ENCODE measurements at places on chromosomes 6 and 20.

GRCh38 chr20:53623454-53624211 lies 30.0 kb upstream of the ZNF217 start:
- DNase-seq, result peak; percentile 28

GRCh38 chr6:131015025-131015591 lies 47.9 kb downstream of the EPB41L2 start:
- DNase-seq, result no peak

DNA sequence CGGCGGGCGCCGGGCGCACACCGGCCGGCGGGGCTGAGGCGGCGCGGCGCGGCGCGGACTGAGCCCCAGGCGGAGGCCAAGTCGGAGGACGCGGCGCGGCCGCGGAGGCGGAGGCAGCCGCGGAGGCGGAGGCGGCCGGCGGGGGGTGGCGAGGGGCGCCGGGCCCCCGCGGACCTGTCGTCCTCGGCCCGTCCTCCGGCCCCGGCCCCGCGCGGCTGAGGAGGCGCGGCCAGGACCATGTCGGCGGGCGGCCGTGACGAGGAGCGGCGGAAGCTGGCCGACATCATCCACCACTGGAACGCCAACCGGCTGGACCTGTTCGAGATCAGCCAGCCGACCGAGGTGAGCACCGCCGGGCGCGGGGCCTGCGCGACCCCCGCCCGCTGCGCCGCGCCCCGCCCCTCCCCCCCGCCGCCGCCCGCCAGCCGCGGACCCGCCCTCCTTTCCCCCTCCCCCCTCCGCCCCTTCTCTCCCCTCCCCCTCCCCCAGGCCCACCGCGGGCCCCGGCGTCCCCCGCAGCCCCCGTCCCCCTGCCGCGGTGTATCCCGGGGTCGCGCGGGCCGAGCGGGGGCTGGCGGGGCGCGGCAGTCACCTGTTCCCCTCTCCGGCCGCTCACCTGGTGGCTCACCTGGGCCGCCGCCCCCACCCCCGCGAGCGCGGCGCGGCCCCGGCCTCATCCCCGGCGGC lies at the start of gene AFDN:
AFDN (plus strand) TSS at position 16 of the 687 bp plus-strand sequence; CDS start at position 238, 222 bp downstream.
- no peak for DNase-seq

DNA sequence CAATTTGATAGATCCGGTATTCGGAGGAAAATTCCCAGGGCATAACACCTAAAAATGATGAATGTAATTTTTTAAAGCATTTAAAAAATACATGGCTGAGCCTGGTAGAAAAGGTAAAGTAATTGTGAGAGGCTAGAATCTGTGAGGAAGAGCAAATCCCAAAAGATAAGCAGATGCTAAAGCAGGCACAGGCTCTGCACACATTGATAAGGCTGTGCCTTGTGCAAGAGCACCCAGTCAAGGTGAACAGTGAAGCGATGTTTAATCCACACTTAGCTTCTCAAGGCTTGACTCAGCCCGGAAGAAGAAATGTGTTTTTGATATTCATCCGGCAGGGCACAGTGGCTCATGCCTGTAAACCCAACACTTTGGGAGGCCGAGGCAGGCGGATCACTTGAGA lies 5.1 kb upstream of the EPB41L2 start:
- no peak for DNase-seq

- DNase-seq, result no peak
Measured at GRCh38 chr6:104789770-104790190, 69.9 kb downstream of the HACE1 start.

DNA sequence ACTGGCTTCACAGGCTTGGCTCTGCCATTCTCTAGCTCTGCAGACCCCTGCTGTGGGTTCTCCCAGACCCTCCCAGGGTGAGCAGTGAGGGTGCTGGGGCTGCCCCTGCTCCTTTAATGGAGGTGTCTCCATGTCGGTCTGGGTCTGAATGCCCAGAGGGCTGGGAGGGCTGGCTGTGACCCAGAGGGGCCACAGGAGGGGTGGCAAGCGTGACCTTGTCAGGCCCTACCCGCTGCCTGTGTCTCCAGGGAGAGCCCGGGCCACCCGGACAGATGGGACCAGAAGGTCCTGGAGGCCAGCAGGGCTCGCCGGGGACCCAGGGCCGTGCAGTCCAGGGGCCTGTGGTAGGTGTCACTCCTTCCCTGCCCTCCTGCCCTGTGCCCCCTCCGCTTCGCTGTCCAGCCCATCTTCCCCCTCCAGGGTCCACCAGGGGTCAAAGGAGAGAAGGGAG lies 32.1 kb downstream of the COL20A1 start:
- DNase-seq, result no peak

GRCh38 chr6:27866357-27867050 lies 45.7 kb downstream of the OR2B2 start:
- peak; percentile 17 for DNase-seq

DNA sequence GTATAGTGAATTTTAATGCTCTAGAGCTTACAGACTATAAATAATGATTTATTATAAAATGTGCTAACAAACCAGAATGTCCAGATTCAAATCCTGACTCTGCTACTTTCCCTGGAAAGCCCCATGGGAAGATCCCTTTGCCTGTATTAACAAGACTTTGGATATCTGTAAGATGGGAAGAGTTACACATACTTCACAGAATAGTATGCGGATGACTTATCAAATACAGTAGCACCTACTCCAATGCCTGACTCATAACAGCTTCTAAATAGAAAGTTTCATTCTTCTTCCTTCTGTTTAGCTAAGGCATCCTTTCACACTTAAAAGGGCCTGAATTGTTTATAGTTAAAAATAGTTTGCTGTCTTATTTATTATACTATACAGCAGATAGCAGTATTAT lies 166.3 kb downstream of the KCNQ5 start:
- DNase-seq, result no peak

GRCh38 chr20:371755-372542 lies 8.6 kb upstream of the TRIB3 start:
- no peak for DNase-seq

- no peak for DNase-seq
Measured at GRCh38 chr20:53723045-53723444, 129.4 kb upstream of the ZNF217 start.

DNA sequence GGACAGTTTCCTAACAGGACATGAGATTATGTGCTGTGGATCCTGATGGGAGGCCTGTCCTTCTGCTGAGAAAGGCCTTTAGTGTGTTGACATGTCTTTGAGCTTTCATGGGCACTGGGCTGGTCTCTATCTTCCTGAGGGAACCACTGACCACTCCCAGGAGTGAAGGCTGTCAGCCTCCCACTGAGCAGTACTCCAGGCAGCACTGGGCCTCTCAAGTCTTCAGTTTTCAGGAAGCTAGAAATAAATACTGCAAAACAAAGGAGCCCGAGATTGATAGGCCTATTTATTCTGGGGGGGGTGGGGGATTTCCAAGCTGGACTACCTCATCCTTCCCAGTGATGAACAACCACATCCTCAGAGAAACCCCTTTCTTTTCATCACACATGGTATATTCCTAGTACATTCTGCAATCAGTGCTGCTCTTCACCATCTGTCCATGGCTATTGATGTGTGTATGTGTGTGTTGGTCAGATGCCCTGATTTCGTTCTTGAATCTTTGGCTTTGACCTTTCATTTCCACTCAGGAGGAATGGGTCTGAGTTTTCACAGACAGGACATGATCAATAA lies 180.9 kb upstream of the SPTLC3 start:
- DNase-seq, result no peak

GRCh38 chr6:139743664-139744437 lies 369.4 kb upstream of the CITED2 start:
- DNase-seq, result no peak

DNA sequence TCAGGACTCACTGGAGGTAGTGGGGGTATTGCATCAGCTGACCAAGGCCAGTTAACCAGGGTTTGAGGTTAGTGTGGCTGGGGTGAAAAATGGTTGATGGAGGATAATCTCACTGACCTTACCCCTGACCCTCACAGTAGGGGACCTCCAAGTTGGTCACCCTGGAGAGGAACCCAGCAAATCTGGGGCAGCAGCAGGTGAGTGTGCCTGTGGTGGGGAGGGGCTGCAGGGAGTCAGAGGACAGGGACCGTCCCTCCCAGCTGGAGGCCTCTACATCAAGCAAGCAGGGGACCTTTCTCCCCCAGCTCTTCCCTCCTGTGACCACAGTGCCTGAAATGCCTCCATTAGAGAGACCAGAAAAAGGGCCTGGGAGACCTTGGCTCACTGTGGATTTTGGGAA lies 49.1 kb upstream of the ZNF337 start:
- no peak for DNase-seq

- no peak for DNase-seq
Measured at GRCh38 chr6:80940571-80940970, 811.9 kb downstream of the TENT5A start.

DNA sequence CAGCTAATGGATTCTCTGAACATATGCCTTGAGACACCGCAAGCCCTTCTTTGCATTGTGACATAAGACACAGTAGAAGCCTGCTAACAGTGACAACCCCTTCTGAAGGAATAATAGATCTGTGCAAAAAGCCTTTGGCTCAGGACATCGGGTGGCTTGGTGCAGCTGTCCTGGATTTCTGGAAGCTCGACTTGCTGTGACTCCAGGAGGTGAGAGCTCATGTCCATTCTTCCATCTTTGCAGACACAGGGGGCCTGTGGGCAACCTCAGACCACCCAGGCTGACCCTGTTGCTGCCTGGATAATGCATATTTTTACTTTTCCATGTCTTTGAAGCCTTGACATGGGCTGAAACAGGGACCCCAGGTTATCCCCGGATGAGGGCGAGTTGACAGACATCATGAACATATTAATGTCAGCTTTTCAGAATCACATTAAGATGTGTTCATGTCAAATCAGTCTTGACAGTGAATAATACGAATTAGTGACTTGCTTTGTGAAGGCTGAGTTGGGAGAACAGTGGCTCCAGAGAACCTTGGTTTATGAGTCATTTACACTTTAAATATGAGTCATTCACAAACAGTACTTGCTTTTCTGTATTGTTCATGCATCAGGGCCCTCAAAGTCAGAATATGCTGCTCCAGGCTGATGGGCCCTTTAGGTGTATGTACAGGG lies 66.8 kb upstream of the IYD start:
- DNase-seq, result no peak

DNA sequence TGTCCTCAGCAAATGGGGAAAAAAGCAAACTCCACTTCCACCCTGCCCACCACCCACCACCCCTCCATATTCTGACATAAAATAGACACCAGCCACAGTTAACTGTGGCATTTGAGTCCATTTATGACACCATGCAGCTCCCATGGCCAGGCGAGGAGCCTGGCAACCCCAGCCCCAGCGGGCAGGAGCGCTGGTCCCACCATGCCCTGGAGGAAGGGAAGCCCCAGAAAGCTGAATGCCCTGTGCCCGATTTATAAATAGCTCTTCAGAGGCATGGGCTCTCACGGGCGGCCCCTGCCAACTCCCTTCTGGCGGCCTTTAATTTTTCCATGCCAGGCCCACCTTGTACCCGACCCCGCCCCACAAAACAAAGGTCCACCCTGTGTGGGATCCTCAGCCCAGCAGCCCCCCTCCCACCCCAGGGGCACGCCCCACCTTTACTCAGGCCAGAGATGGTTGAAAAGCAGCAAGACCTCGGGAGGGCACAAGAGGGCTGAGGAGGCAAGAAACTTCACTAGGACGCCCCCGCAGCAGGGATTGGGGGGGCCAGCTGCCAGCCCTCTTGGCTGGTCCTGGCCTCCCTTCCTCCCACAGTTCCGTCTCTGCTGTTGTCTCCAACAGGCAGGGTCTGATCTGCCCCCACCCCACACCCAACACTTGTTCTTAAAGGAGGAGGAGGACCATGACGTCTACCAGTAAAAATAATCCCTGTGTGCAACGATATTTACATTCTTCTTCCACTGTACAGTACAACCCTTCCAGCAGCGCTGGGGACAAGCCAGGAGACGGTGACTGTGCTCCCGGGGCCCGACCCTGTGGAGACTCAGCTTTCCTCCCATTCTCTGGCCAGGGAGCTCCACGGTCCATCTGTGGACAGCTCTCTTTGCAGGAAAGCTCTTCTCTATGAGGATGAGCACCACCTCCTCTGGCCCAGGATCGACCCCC lies 115.6 kb upstream of the CDYL start:
- no peak for DNase-seq

DNA sequence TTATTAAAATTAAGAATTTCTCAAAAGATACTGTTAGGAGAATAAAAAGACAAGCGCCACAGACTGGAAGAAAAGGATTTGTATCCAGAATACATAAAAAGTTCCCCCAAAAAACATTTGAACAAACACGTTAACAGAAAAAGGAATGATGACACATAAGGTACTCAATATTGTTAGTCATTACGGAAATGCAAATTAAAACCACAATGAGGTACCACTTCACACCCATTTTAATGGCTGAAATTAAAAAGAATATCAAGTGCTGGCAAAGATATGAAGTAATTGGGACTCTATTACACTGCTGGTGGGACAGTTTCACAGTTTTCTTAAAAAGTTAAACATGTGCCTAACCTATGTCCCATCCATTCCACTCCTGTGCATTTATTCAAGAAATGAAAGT lies 51.4 kb downstream of the HECA start:
- no peak for DNase-seq

GRCh38 chr20:20835897-20836296 lies 123.5 kb upstream of the RALGAPA2 start:
- no peak for DNase-seq

DNA sequence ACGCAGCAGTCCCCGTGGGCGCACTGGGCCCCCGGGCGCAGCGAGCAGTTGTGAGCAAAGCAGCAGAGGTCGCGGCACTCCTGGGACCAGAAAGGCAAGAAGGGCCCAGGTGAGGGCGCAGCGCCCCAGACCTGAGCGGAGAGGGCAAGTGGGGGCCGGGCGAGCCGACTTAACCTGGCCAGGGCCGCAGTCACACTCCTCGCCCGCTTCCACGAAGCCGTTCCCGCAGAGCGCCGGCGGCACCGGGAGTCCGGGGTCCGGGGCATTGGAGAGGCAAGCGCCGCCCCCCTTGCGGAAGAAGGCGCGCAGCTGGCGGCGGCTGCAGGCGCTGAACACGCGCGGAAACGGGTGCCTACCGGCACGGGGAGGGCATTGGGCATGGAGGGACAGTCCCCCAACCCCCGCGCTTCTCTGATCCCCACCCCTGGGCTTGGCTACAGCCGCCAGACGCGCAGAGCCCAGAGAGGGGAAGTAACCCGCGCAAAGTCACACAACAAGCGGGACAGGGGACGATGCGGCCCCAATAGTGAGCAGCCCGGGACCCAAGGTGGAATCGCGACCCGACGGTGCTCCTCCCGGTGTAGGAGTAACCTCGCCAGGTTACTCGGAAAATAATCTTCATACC lies 9.2 kb downstream of the ADAM33 start:
- DNase-seq, result no peak

DNA sequence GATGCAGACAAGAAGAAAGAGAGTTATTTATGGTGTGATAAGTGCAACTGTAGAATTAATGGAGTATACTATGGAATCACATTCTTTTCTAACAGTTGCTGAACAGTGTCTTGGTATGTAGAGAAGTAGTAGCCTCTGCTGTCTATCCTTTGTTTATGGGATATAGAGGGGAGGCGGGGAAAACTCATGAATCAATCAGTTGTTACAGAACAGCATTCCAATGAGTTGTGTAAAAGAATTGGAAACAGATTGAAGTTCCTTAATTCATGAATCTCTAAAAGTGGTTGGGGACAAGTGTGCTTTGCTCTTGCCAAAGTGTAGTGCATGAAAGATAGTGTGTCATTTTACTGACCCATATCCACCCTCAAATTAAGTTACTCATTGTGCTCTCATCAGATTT lies 77.7 kb downstream of the FLRT3 start:
- DNase-seq, result no peak

GRCh38 chr6:134632024-134632423 lies 314.1 kb upstream of the SGK1 start:
- no peak for DNase-seq

Data from activated CD4-positive, alpha-beta T cell treated with anti-CD3 and anti-CD28 coated beads, Interleukin-2, amount 50 U/mL, for 1 hour (primary cell).